CD14-positive monocyte (primary cell): ENCODE measurements at places on chromosomes 7 and 10.

- no peak for DNase-seq
These were observed 82.3 kb upstream of the FGL2 start for GRCh38 chr7:77281780-77282478.

DNA sequence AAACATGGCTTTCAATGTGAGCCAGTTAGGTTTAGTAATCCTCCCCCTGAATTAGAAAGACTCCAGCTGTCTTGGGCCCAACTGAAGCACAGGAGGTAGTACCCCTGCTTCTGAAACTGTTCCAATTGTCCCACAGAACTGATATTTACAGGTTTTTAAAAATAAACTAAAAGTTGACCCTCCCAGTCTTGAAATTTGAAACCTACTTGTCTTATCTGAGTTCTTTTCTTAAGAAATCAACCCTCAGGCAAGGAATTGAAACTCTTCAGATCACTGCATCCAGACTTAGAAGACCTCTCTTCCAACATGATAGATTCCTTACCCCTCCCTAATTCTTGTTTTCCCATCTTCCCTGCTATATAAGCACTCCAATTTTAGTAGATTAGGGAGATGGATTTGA lies 13.3 kb upstream of the ARHGAP21 start:
- no peak for DNase-seq

DNA sequence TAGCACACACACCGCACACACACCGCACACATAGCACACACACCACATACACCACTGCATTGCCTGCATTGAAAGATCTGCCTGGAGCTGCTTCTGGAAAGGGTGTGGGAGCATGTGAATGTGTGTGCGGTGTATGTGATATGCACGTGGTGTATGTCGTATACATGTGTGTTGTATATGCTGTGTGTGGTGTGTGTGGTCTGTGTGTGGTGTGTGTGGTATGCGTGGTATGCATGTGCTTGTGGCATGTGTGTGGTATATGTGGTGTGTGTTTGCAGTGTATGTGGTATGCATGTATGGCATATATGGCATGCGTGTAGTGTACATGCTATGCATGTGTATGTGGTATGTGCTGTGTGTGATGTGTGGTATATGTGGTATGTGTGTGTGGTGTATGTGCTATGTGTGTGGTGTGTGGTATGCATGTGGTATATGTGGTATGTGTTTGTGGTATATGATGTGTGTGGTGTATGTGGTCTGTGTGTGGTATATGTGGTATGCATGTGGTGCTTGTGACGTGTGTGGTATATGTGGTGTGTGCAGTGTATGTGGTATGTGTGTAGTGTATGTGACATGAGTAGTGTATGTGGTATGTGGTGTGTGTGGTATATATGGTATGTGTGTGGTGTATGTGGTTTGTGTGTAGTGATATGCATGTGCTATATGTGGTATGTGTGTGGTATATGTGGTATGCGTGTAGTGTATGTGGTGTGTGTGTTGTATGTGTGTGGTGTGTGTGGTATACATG lies 176.2 kb downstream of the WDR37 start:
- DNase-seq = no peak

GRCh38 chr10:624605-625332 lies 64.7 kb downstream of the DIP2C start:
- no peak for DNase-seq

DNA sequence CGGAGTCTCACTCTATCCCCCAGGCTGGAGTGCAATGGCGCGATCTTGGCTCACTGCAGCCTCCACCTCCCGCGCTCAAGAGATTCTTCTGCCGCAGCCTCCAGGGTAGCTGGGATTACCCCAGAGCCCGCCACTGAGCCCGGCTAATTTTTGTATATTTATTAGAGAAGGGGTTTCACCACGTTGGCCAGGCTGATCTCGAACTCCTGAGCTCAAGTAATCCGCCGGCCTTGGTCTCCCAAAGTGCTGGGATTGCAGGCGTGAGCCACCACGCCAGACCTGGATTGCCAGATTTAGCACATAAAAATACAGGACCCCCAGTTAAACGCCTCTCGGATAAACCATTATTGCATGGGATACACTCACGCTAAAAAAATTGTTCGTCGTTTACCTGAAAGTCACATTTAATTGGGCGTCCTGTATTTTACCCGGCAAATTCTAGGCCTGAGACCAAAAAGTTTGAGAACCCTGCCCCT lies 375 bp upstream of the GATAD1 start:
- DNase-seq = no peak
